ENCODE measurements at places on chromosomes 1 and 21.

- DNase-seq = no peak
Observed at GRCh38 chr1:43171312-43171875, 696 bp downstream of the EBNA1BP2 start.

DNA sequence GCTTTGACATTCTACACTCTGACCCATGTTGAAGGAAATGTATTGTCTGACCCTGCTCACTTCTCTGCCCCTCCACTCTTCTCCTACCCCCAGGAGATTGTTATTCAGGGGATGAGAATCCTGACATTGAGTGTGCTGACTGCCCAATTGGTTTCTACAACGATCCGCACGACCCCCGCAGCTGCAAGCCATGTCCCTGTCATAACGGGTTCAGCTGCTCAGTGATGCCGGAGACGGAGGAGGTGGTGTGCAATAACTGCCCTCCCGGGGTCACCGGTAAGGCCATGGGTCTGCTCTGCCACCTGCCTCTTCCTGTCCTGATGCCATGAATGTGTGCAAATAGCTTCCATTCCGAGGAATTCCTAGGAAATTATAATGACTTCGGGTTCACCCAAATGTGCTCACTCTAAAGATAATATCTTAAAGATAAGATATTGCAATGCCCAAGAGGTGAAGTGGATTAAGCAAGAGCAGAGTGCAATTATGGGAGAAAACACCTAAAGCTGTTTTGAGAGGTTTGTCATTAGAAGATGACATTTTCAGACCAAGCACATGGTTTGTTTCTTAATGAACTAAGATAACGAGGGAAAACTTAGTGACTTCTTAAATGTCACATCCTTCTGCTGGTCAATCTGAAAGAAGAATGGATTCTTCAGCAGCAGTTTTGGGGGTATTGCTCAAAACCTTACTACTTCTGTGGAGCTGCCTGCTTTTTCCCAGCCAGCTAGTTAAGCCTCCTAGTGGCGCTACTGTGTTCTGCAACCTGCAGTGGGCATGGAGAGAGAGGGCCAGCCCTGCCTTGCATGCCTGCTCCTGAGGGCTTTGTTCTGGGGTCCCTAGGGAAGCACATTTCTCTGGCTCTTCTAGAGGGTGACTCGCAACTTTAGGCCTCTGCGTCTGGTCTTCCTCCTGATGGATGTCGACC is 41.6 kb downstream of the LAMC2 start:
- DNase-seq = peak; percentile 45

DNA sequence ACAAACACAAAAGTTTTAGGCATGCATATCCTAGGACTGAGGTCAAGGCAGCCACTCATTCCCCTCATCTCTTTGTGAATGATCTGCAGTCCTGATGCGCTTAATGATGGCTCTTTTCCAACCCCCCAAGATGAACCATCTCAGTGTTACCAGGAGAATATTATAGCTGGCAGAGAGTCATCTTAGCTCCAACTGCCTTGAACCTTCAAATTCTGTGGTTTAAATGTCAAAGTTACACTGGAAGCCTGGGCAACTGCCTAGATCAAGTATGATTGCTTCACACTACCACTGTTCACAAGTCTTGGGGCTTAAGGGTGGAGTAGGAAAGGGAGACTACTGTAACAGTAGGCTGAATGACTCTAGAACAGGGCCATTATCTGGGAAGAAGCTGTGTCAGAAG is 8.0 kb upstream of the MYBPHL start:
- no peak for DNase-seq

- peak; percentile 24 for DNase-seq
Observed at GRCh38 chr1:219220945-219221344, 47.3 kb downstream of the LYPLAL1 start.

GRCh38 chr1:27528818-27529703 is 39.1 kb upstream of the WASF2 start:
- DNase-seq = no peak

- DNase-seq = peak; percentile 67
Observed at GRCh38 chr1:171654942-171655745, 2.7 kb upstream of the MYOC start.

- DNase-seq = no peak
Observed at GRCh38 chr1:73781251-73781650, 416.7 kb downstream of the LRRIQ3 start.

DNA sequence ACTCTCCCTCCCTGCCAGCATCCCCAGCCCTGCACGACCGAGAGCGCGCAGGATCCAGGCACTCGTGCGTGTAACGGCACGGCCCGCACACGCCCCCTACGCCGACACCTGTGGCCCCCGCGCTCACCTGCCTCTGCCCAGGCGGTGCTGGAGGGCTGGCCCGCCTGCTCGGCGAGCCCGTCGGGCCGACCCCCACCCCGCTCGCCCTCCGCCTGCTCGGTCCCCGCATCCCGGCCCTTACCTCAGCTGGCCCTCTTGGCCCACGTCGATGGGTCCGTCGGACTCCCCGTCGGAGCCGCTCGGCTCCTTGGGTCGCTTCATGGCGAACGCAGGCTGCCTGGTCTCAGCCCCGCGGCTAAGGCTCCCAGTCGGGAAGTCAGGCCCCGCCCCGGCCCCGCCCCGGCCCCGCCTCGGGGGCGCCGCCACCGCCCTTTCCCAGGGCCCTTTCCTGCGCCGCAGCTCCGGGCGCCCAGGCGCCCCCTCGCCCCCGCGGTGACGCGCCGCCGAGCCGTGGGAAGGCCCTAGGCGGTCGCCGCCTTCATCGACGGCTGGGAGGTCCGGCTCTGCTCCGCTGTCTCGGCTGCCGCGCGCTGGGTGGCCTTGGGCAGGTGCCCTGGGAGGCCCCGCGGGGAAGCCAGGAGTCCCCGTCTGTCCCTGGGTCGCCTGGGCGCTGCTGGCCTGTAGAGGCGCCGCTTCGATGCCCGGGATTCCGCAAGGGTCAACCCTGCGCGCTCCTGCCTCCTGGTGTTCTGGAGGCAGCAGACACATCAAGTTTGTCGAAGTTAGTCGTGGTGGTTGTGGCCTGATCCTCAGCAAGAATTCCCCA is at the start of gene HEYL:
HEYL (minus strand) TSS at position 339 of the 826 bp plus-strand sequence; CDS start at position 321, 18 bp downstream.
- DNase-seq = peak; percentile 48

DNA sequence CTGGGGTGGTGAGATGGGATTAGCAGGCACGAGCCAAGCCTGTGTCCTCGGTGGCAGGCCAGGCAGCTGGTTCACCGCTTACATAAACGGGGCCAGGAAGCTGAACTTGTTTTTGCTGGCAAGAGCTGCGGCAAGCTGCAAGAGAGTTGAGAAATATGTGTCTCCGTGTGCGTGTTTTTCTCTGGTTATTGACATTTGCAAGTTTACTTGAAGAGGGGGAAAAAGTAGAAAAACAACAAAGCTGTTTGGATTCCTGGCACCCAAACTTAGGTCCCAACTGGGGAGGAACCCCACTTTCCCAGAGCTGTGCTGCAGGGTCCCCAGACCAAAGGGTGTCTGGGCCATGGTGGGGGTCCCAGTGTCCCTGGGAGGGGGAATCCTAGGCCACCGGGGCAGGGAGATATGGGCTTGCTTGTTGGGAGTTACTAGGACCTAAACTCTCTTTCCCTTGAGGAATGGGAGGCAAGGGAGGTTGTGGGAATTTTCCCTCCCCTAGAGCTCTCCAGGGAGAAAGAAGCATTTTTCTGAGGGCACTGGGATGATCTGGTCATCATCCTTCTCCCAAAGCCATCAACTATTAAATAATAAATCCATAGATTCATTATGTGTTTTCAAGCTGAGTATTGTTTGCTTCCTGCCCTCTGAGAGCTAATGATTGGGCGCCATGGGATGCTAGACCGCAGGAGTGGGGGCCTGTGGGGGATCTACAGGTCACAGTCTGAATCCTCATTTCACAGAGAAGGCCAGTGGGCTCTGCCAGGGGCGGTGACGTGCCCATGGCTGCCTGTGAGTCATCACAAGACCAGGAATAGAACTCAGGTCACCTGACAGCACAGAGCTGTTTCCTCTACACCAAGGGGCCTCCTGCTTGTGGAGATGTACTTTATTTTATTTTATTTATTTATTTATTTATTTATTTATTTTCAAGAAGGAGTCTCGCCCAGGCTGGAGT is 14.8 kb downstream of the IL6R start:
- DNase-seq = peak; percentile 60

DNA sequence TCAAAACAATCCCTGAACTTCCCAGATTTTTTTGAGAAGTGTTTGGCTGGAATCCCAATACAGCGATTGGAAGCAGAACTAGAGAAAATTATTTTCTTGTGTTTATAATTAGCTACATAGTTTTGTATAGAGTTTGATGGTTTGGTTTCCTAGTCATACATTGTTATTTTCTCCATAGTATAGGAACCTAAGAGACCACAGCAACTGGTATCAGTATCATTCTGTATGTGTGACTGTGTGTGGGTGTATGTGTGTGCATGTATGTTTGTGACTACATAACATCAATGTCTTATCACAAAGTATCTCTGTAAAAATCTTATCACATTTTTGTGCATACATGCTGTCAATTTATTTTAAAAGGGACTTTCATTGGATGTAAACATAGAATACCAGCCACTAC is 780.5 kb downstream of the MRPL39 start:
- no peak for DNase-seq

DNA sequence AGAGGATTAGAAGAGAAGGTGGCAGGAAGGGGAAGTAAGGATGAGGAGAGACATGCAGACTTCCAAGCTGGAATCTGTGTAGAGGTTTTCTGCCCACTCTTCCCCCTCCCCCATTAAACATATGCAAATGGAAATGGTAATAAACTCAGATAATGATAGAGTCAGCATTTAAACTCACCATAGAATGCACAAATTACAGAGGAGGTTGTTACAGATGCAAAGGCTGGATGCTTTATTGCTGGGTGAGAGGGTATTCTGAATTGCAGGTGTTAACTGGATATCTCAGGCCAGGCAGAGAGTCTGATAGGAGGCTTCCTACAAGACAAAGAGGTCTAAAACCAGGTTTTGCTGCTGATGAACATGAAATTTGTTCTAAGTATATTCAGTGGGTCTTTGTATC is 372.5 kb downstream of the SEC16B start:
- no peak for DNase-seq

DNA sequence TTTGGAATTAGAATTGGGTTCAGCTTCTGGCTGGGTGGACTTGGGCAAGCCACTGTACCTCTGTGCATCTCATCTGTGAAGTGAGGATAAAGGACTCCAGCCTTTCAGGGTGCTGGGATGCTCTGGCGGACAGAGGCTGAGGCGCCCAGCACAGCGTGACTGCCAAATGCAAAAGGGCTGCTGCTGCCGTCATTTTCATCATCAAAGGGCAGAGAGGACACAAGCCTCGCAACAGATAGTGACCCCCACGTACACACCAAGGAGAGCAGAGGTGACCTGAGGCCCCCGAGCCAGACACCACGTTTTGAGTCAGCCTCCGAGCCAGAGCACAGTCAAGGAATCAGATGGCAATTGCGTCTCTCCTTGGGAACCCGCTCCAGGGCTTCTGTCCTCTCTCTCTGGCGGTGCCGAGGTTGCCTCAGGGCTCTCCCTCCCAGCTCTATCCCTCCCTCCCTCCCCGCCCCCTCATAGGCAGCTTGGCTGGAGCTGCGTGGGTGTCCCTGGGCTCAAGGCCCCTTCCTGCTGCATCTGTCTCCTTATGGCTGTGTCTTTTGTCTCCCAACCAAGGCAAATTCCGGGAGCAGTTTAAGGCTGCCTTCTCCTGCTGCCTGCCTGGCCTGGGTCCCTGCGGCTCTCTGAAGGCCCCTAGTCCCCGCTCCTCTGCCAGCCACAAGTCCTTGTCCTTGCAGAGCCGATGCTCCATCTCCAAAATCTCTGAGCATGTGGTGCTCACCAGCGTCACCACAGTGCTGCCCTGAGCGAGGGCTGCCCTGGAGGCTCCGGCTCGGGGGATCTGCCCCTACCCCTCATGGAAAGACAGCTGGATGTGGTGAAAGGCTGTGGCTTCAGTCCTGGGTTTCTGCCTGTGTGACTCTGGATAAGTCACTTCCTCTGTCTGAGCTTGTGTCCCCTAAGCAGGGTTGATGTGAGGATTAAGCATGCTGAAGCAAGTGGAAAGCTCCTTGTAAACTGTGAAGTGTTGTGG is 9.0 kb downstream of the HCRTR1 start:
- no peak for DNase-seq

DNA sequence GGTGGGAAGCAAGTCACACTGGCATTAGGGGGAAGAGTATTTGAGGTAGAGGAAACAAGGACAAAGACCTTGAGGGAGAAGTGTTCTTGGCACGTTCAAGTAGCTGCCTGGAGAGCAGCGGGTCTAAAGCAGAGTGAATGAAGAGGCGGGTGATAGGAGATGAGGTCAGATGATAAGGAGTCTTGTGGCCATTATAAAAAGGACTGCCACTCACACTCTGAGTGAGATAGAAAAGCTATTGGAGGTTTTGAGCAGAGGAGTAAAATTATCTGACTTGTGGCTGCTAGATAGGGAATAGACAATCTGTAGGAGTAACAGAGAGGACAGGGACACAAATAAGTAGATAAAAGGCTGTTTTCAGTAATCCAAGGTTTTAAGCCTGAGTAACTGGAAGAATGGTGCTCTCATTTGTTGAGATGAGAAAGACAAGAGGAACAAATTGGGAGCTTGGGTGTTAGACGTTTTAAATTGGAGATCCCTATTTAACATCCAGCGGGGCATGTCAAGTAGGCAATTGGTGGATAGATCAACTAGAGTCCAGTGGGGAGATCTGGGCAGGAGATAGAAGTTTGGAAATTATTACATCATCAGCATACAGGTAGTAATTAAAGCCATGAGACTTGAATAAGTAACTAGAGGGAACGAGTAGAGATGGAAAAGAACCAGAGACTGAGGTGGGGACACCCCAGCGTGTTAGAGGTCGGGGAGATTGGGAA is 43.7 kb downstream of the HENMT1 start:
- no peak for DNase-seq

DNA sequence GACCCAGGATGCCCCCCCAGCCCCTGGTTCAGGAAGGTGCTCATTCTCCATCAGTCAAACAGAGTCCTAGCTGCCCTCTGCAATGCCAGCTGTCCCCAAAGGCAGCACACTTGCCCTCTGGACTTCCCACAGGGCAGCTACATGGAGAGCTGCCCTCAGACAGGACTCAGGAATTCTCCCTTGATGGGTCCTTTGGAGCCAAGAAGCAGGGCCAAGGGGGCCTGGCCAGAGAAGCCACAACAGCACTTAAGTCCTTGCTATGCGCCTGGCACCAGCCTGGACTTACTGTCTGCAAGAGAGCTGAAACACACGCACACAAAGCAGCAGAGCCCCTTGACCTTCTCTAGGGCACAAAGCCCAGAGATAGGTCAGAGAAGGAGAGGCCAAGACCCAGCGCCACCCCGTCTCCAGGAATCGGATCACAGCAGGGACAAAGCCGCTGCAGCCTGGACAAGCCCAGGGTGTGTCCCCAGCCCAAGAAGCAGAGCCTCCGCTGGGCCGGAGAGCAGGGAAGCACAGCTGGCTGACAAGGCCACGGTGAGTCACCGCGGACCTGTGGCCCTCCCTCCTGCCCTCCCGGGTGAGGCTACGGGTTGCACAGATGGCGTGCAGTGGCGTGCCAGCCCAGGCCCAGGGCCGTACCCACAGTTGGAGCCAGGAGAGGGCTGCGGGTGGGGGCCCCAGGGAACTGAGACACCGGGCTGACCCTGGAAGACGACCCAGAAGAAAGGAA is 1.7 kb downstream of the WNT9A start:
- no peak for DNase-seq

Data from activated CD4-positive, alpha-beta T cell treated with anti-CD3 and anti-CD28 coated beads, Interleukin-2, Interleukin-4, amounts not matched to agents 100 ng/mL and 50 ng/mL, durations not matched to agents 16 hours and 8 hours (primary cell).